ENCODE measurements at places on chromosomes 4 and X.

- DNase-seq: no peak
These were observed 121.8 kb upstream of the C1GALT1C1 start for GRCh38 chrX:120751683-120752082.

GRCh38 chrX:96373047-96373355, 311.6 kb upstream of the DIAPH2 start:
- no peak for DNase-seq

- DNase-seq: no peak
These were observed 179.5 kb upstream of the GATB start for GRCh38 chr4:151940291-151940690.

DNA sequence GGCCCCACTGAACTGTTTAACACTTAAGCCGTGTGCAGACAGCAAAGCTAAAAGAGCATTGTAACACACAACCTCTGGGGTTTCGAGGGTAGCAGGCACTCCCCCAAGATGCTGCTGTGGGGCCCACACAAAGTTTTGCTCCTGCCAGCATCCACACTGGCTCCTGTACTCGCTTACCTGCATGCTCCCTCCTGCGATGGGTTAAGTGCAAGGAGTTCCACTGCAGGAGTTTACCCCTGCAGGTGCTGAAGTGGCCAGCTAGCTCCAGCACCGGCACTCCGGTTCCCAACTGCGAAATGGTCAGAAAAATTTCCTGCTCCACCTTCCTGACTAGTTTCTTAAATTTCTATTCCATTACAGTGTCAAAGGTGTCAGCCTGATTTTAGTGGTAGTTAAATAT, 443.5 kb downstream of the PCDH10 start:
- DNase-seq: no peak

GRCh38 chr4:115664285-115664684, 550.9 kb upstream of the NDST4 start:
- DNase-seq: no peak

- DNase-seq: no peak
These were observed 1.4 kb upstream of the MSL3 start for GRCh38 chrX:11756354-11757318.

- DNase-seq: no peak
These were observed 40.0 kb upstream of the CYP2U1 start for GRCh38 chr4:107891299-107891698.
